Activated CD4-positive, alpha-beta T cell treated with anti-CD3 and anti-CD28 coated beads, Interleukin-2, amount 50 U/mL, for 48 hours (primary cell): ENCODE measurements at places on chromosomes 4 and X.

DNA sequence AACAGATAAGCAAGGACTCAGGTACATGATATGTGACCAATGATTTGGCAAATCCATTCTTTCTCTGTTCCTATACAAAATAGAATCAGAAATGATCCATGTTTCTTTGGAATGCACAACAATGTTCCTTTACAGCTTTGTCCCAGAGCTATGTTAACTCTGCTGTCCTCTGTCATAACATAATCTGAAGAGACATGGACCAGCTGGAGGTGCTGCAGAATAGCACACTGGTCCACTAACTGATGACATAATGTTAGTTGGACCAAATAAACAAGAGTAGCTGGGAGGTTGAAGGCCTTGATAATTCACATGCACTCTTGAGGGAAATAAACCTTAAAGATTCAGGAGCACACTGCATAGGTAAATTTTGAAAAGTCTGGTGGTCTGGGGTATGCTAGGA is 23.0 kb upstream of the DHX15 start:
- no peak for DNase-seq

GRCh38 chr4:90293320-90293719 is 166.1 kb downstream of the CCSER1 start:
- no peak for DNase-seq

DNA sequence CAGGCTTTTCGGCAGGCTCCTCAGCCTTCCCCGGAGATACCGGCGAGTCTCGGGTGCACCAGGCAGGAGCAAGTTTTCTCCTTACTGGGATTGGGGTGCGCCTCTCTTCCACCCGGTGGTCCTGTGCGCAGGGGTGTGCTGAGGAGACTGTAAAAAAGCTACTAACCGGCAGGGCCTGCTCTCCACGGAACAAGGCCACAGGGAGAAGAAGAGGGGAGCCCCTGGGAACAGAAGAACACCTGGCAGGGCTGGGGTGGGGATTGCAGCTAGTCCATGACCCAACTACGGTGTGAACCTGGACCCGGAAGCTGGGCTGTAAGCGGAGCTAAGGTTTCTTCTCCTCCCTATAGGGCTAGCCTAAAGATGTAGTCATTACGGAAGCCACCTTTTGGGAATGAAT is 17.7 kb upstream of the ZIC3 start:
- no peak for DNase-seq

DNA sequence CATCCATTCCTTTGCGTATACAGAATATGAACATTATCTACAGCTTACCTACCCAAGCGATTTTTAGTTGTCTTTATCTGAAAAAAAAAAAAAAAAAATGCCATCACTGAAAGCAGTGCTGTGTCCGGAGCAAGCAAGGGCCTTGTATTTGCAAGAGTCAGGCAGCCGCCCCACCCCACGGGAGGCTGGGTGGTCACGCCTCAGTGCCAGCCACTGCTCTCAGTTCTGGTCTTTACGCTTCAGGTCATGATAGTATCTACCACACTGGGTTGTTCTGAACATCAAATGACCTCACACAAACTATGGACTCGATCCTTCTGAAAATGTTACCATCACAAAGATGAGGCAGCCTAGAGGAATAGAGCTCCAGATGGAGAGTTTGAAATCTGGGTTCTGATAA is 62.7 kb upstream of the HELT start:
- DNase-seq, result no peak

GRCh38 chrX:111465669-111466068 is 45.8 kb upstream of the SERTM2 start:
- no peak for DNase-seq

DNA sequence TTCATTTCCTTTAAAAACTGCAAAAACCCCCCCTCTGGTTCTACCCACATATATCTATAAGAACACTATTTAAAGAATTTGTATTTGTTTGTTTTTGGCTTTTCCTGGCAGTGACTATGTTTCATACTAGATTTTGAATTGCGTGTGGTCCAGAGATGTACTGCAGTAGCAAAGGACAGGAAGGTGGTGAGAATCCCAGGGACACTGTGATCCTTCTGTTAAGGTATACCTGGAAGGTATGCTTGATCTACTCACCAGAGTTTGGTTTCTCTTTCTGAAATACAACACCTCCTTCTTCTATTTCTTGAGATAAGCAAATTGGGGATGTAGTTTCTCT is 129.6 kb upstream of the RASGEF1B start:
- DNase-seq, result no peak

DNA sequence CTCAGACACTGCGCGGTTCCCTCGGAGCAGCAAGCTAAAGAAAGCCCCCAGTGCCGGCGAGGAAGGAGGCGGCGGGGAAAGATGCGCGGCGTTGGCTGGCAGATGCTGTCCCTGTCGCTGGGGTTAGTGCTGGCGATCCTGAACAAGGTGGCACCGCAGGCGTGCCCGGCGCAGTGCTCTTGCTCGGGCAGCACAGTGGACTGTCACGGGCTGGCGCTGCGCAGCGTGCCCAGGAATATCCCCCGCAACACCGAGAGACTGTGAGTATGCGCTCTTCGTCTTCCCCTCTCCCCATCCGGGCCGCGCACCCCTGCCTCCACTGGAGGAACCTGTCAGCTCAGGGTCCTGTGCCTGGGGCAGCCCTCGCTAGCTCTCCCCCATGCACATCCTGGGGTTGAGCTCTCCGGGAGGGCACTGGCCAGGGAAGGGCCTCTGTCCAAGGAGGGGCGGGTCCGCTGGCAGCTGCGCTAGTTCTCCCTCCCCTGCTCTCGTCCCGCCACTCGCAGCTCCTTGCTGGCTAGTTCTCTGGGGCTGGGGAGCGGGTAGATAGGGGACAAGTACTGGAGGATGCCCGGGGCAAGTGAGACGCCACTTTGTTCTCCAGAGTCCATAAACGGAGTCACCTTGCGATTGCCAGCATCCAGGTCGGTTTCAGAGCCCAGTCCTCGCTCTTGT is 2.2 kb downstream of the SLIT2 start:
- DNase-seq, result no peak

DNA sequence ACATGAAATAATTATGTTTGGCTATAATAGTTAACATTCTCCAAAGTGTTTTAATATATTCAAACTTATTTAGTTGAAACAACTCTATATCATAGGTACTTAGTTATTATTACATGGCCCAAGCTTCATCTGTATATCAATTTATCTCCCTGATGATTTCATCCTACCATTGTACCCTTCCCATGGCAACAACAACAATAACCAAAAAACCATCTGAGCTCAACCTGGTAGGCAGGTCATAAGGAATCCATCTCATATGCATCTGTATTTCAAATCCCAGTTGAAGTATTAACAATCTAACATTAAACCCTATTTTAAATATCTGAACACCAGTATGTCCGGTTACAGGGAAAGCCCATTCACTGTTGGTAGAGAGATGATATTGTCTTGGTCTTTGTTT is 33.1 kb upstream of the SLC7A11 start:
- no peak for DNase-seq

DNA sequence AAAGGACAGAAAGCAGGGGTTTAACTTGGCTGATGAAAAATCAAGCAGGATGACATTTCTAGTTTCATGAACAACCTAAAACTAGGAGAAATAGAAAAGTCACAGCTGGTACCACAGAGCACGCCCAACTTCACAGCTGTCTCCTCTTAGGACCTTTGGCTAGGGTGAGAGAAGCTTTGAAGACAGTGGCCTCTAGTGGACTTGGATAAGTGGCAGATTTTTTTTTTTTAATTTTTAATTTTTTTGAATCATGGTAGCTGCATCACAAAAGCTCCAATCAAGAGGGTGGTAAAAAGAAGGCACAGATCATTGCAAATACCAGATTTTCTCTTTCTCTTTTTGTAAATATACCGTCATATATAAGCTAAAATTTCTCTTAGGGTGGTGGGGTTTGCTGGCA is 20.2 kb upstream of the MAP3K15 start:
- DNase-seq, result no peak

DNA sequence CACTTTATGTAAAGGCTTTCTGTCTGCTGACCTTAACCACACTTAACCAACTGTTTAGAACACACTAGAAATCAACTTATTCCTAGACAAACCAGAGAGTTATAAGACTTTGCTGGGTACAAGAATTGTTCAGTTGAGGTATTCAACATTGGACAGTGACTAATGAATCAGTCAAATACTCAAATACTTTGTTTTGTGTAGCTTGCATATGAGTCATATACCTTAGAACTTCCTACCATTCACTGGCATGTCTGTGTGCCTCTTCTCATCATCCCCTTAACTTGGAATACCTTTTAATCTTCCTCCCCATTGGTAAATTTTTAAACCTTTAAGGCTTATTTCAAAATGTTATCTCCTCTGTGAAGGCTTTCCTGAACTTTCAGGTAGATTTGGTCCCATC is 708.8 kb upstream of the GRIA3 start:
- no peak for DNase-seq

DNA sequence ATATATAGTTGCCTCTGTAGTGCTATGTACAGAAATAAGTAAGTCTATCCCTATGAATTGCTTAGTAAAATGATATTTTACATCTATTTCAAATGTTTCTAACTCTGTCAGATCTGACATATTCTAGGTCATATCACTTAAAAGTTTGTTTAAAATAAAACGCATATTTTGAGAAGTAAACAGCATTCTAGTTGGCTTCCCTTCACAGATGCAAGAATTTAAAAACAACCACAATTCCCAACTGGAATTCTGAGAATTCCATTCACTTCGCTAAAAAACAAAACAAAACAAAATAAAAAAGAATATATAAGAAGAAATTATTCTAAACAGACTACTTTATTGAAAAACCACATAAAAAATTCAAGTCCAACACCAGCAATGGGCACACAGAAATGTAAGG is 126.0 kb downstream of the PPP3CA start:
- no peak for DNase-seq

- DNase-seq, result no peak
Observed at GRCh38 chr4:17932041-17932440, 89.5 kb downstream of the LCORL start.

DNA sequence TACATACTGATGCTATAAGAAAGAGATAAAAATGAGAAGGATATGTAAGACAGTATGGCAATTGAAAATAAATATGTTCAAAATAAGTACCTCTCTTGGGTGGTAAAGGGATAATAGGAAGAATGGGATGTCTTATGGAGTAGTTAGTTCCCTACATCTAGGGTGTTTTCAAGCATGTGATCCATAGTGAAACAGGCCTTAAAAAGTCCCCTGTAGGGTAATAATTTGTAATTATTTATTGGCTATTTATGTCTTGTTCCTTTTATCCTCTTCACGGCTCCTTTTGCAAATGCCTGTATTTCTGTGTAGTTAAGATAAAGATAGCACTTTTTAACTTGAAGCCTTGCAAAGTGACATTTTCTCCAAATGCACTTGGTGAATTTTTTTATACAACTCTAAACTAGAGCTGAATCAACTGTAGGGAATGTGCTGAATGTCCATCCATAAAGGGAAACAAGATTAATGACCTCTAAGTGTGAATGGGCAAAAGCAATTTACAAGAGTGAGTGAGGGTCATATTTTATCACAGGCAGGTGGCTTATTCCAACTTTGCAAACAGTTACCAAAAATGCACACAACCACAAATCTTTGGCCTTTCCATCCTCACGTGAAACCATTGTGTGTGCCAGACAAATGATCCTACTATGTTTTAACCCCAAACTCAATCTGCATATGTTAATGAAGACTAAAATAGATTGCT is 299.0 kb downstream of the KCNIP4 start:
- no peak for DNase-seq

- no peak for DNase-seq
Observed at GRCh38 chr4:135166661-135167060, 965.1 kb upstream of the PABPC4L start.

- DNase-seq, result no peak
Observed at GRCh38 chr4:100428051-100428450, 89.8 kb downstream of the EMCN start.

- DNase-seq, result no peak
Observed at GRCh38 chrX:103953353-103953752, 9.1 kb upstream of the TMSB15B start.

DNA sequence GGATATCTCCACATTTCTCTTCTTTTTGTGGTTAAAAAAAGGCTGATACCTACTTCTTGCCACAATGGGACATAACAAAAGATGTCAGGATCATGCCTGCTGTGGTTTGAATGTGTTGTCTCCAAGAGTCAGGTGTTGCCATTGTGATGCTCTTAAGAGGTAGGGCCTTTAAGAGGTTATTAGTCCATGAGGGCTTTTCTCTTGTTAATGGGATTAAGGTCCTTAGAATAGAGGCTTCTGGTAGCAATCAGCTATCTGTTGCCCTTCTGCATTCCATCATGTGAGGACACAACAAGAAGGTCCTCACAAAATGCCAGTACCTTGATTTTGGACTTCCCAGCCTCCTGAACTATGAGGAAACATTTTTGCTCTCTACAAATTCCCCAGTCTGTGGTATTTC is 191.4 kb downstream of the GBA3 start:
- DNase-seq, result no peak

GRCh38 chr4:98232202-98232601 is 29.0 kb upstream of the RAP1GDS1 start:
- no peak for DNase-seq

DNA sequence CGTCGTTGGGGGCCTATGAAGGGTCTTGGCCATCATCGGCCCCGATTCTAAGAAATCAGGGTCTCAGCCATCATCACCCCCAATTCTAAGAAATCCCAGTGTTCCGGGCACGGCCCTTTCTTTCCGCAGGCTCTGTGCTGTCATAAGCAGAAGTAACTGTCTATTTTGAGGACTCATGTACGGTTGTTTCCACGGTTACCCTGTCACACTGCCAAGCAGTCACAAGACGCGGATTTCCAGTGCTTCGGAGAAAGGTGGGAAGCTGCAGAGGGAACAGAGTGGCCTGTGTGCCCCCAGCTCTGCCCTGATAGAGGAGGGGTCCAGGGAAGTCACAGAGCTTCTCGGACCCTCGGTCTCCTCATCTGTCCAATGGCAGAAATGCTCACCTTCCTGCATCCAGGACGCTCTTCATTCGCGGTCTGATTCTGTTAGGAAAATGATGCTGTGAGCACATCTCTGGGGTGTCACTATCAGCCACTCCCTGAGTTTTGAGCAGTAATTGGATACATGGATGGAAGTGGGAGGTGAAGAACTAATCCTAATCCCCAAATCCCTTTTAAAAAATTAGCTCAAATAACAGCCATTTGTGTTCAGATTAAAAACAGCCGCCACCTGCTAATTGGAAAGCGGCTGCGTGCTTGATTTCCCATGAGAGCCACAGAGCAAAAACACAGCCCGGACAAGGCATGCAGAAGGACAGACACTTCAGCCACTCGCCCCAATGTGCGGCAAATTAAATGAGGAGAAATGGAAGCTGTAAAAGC is 73.1 kb downstream of the WFS1 start:
- no peak for DNase-seq

GRCh38 chr4:10167201-10167600 is 50.6 kb upstream of the WDR1 start:
- DNase-seq, result no peak

- DNase-seq, result no peak
Observed at GRCh38 chrX:129793604-129794191, 13.9 kb downstream of the SASH3 start.

DNA sequence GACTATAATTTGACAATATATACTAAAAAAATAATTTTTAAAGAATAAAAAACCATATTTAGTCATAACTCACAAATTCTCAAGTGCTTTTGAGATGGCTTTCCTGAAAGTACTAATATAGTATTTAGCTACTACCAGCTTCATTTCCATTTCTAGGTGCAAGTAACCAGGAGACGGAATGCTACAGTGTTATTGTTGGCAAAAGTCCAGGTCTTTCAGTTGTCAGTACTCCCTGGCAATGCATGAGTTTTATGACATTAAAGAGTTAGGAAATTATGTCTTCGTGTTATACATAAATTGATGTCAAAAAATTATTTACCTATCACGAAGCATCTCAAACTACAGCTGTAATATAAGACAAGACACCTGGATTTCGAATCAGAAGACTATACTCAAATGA is 45.0 kb downstream of the TMEM47 start:
- no peak for DNase-seq

- no peak for DNase-seq
Observed at GRCh38 chrX:44462850-44463249, 79.8 kb downstream of the FUNDC1 start.
